Stimulated activated CD8-positive, alpha-beta memory T cell treated with anti-CD3 and anti-CD28 coated beads, Interleukin-15, amount 100 ng/mL, for 48 hours (primary cell): ENCODE measurements at places on chromosomes 7 and 10.

- no peak for DNase-seq
Observed at GRCh38 chr7:31192986-31193385, 140.9 kb downstream of the ADCYAP1R1 start.

- DNase-seq: no peak
Observed at GRCh38 chr7:128039544-128039953, 8.3 kb upstream of the LRRC4 start.

DNA sequence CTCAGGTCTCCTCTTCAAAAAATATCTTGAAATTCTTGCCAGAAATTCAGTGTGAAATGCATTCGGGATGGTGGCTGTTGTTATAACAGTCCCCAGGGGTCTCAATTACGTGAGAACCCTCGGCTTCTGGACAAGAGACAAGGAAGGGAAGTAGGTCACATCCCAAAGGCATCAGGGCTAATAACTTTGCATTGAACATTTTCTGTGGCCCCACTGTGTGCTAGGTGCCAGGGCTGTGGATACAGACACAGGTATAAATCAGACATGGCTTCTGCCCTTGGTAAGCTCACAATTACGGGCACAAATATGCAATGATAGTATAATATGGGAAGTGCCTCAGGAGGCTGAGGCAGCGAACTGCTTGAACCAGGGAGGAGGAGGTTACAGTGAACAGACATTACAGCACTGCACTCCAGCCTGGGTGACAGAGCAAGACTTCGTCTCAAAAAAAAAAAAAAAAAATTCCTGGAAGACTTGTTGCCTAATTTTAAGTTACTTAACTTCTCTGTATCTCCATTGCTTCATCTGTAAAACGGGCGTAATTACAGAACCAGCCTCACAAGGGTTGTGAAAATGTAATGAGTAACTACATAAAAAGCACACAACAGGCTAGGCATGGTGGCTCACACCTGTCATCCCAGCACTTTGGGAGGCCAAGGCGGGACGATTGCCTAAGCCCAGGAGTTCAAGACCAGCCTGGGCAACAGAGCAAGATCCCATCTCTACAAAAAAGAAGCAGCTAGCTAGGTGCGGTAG lies 2.5 kb upstream of the RHBDD2 start:
- no peak for DNase-seq

DNA sequence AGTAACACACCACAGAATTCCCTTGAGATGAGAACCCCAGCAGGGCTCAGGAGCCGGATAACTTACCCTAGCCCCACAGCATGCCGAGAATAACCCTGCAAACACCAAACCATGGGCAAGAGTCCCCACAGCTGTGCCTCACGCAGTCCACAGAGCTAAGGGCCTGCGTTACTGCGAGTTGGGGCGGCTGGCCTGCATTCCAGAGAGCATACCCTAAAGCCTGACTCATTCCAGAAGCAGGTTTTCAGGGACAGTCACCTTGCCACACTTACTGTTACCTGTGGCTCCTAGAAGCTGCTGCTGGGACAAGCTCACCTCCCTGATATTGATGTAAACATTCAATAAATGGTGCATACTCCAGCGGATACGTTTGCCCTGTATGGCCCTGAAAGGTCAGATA lies 18.6 kb downstream of the FGFR2 start:
- no peak for DNase-seq

DNA sequence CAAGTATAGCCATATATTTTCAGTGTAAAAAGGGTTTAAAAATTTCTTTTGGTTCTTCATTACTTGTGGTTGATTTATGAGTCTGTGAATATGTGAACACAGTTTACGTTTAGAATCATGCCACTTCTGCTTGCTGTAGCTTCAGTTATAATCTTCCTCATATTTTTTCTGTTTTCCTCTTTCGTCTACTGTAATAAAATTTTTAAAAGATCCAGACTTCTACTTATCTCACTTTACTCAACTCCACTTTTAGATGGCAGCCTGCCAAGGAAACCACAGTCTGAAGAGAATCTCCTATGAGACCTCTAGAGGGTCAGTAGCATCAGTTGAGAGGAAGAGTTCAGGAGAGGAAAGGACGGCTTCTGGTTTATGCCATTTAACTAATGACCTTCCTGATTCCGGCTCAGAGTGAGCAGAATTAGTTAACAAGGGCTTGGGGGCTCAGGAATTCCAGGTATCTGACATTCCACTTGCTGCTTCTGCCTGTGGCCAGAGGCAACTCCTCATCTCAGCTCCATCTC lies 21.4 kb downstream of the CREB5 start:
- DNase-seq: no peak

GRCh38 chr10:13924040-13924725 lies 337.4 kb downstream of the PRPF18 start:
- DNase-seq: no peak

DNA sequence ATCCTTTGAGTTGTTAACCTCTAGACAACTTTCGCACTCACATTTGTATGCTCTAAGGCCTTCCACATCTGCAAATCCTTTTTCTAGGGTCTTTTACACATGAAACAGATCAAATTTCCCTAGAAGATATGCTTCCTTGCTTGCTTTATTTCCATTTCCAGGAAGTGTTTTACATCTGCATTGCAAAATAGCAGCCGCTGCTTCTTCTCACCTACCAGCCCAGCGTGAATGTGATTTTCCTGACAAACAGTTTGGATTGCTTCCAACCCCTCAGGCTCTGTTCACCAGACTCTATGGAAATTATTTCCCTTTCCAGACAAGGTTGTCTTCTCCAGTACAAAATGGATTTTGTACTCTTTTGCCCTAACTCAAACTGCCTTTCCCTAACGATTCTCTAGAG lies 50.9 kb upstream of the PAPSS2 start:
- no peak for DNase-seq

- no peak for DNase-seq
Observed at GRCh38 chr7:102413091-102413490, 16.9 kb downstream of the PRKRIP1 start.

DNA sequence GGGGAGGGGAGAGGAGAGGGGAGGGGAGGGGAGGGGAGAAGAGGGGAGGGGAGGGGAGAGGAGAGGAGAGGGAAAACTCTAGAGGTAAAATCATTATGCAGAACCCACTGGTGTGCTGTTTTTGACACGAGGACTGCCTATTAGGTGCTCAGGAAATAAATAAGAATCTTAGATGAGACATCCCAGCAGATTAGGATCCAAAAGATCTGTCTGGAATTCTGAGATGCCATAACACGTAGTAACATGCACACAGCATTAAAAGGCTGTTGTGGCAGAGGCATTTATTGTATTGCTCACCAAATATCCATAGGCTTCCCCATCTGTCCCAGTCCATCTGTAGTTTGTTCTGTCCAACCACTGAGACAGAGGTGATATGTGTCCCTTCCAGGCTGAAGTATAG lies 40.8 kb upstream of the KMT2E start:
- DNase-seq: no peak

- no peak for DNase-seq
Observed at GRCh38 chr10:59214160-59214559, 37.7 kb downstream of the PHYHIPL start.

GRCh38 chr7:70805360-70805759 lies 326.6 kb upstream of the GALNT17 start:
- no peak for DNase-seq

GRCh38 chr7:79453558-79454360 lies at the start of gene MAGI2:
Gene MAGI2, minus strand, starts transcription at chr7:79453667. Its CDS starts 347 bp downstream, at chr7:79453320.
- no peak for DNase-seq

DNA sequence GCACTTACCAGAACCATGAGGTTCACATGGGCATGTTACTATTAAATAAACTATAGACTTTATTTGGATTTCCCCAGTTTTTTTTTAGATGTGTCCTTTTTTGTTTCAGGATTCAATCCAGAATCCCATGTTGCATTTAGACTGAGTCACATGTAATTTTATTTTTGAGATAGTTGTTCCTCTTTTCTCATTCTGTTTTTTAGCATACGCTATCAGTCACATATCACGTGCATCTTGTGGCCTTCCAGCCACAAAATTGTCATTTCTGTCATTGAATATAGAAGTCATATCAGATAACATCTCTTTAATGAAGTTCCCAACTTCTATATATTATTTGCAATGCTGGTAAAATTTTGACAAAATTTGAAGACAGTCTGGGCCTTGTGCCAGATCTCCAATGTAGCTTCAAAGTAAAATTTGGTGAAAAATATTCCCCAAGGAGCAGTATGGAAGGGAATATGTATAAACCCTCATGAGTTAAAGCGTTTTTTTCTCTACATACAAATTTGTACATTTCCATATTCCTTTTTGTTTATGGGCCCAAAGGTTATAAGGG lies 132.3 kb upstream of the MKI67 start:
- DNase-seq: no peak

GRCh38 chr10:105674448-105674847 lies 1033.4 kb downstream of the SORCS3 start:
- no peak for DNase-seq

GRCh38 chr7:112092709-112093395 lies 113.3 kb downstream of the DOCK4 start:
- no peak for DNase-seq

DNA sequence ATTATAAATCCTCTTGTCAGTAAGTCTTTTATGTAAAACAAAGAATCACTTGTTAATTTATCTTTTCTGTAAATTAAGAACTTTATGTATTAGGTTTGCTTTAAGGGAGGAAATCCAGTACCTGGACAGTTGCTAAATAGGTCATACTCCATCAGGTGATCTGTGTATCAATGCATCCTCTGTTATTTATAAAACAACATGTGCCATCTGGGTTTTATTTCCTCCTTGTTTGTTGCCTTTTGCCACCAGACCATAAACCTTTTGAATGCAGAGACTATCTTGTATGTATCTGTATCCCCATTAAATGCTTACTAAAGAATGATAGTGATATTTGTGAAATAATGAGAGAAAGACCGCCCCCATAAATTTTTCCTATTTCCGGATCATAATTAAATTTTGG lies 70.0 kb downstream of the SLC35B4 start:
- DNase-seq: no peak

DNA sequence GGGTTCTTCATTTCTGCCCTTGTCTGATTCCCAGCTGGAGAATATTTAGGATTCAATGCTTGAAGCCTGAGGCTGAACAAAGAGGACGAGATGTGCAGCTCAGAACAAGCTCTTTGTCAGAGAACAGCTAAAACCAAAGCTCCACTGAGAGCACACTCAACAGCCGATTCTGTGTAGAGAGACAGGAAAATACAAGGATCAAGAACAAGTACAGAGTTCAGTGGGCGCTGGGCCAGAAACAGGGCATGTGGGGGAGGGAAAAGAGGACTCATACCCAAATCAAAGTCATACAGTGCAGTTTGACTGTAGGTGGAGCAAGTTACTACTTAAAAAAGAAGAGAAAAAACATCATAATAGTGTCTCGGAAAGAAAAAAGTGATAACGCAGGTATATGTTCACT lies at the start of gene AGMO:
Gene AGMO (minus strand): TSS at position 181 of the 400 bp plus-strand sequence.
- DNase-seq: no peak

DNA sequence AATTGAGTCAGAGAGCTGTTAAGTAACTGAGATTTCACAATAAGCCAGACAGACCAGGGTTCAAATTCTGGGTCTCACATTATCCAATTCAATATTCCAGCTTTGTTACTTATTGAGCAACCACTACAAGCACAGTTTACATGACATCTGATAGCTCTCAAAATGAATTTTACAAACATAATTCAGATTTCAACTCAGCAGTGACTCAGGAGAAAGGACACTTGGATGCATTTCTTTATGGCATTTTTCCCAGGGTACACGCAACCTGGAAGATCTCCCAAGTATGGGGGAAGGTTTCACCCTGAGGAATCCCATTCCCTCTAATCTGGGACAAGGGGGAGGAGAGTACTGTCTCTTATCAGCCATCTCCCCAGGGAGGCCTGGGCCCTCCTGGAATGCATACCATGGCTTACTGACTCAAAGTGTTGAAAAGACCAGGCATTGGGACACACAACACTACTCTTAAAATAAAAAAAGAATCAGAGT lies 102.4 kb downstream of the CFTR start:
- DNase-seq: no peak

- no peak for DNase-seq
Observed at GRCh38 chr7:29971566-29972314, 17.9 kb downstream of the SCRN1 start.

GRCh38 chr10:21758239-21758638 lies 224.2 kb downstream of the MLLT10 start:
- DNase-seq: no peak

- no peak for DNase-seq
Observed at GRCh38 chr10:77248104-77248790, 389.4 kb downstream of the KCNMA1 start.

- no peak for DNase-seq
Observed at GRCh38 chr10:69968830-69969229, 83.8 kb upstream of the MACROH2A2 start.

DNA sequence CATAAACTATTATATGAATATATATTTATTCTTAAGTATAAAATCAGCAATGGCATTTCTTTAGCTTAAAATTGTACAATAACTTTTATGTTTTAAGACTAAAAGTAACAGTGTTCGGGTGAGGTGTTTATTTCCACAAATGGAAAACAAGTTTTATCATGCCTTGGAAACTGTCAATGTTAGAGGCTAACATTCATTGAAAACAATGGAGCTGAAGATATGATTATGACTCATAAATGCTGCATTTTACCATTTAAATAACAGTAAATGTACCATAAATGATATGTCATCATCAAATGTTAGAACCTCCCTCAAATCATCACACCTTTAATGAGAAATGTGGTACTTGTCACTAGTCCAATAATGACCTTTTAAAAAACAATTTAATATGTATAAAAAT lies 897.3 kb downstream of the PCDH15 start:
- DNase-seq: no peak

DNA sequence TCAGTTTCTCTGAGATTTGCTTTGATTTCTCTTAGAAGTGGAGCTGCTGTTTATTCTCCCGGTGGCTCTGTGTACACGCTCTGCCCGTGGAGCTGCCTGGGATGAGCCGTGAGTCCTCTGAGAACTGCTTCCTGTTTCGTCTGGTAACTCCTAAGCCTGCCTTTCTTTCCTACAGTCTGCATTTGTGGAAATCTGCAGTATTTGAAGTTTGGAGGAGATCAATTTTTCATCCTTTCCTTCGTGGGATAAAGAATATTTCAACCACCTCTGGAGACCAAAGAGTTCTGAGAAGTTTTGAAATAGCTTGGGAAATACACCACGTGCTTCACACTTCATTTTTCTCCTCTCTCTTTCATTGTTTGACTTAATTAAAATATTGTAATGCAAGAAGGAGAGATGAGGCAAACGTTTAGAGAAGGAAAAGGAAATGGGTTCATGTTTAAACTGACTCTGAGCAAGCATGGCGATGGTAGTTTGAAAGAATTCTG lies 311.9 kb downstream of the LRMDA start:
- no peak for DNase-seq

- no peak for DNase-seq
Observed at GRCh38 chr7:46218461-46219200, 297.6 kb upstream of the IGFBP3 start.

- DNase-seq: no peak
Observed at GRCh38 chr7:64744680-64745079, 49.5 kb upstream of the ZNF138 start.

GRCh38 chr7:151086802-151087244 lies 548 bp downstream of the AGAP3 start:
- DNase-seq: no peak

DNA sequence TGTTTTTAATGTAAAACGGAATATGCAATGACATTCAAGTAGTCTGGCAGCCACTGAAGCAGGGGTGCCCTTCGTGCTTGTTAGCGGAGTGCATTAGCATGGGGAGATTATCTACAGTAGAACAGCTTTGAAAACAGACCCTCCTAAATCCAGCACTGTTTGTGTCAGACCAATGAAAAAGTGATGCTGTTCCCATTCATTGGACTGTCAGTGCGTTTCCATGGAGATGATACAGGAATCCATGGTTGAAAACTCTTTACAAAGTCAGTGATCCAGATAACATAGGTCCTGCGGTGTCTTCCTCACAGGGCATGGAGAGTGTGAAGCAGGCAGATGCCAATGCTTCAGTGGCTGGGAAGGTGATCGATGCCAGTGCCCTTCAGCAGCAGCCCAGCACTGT lies 73.6 kb downstream of the ITGB8 start:
- DNase-seq: no peak
